RWPE2 (cell line): ENCODE measurements at places on chromosomes 5 and 9.

- no peak for DNase-seq
Observed at GRCh38 chr5:80744149-80744548, 89.4 kb upstream of the DHFR start.

- DNase-seq, result no peak
Observed at GRCh38 chr5:24539613-24540012, 105.2 kb downstream of the CDH10 start.

DNA sequence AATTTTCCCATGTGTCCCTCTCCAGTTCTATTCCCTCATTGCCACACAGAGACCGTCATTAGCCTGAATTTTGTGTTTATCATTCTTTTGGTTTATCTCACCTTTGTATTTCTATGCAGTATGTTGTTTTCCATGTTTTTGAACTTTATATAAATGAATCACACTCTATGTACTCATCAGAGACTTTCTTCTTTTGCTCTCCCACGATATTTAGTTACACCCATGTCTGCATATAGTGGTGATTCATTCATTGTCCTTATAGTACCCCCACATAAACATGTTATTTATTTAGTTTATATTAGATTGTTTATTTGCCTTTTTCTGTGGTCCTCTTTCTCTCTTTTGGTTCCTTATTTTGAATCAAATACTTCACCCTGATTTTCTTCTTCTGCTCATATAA is 199.7 kb downstream of the FSTL4 start:
- no peak for DNase-seq

DNA sequence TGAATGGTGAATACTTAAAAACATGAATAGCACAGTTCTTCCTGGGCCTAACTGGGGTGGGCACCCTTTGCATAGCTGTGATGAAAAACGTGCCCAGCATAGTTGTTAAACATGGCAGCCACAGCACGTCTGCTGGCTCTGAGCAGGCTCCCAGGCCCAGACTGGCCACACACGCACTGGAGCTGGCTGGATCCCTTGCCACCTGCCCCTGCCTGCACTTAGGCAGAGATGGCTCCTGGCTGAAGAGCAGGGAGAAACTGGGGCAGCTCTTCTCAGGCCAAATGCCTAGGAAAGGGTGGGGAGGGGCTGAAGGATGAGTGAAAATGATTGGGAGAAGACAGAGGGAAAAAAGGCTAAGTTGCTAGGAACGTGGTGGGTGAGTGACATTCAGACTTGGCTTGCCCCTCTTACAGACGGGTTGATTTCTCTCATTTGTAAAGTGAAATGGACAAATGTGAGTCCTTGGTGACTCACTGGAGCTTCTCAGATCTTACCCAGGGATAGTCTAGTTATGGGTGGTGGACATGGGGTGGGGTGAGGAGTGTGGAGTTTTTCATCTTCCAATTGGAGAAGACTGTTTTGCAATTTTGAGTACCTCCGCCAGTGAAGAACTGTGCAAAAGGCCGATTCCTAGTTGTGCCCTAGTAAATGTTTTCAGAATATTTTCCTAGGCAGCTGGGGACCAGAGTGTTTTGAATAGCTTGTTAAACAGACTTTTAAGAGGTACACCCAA is 42.4 kb downstream of the TRIO start:
- no peak for DNase-seq

DNA sequence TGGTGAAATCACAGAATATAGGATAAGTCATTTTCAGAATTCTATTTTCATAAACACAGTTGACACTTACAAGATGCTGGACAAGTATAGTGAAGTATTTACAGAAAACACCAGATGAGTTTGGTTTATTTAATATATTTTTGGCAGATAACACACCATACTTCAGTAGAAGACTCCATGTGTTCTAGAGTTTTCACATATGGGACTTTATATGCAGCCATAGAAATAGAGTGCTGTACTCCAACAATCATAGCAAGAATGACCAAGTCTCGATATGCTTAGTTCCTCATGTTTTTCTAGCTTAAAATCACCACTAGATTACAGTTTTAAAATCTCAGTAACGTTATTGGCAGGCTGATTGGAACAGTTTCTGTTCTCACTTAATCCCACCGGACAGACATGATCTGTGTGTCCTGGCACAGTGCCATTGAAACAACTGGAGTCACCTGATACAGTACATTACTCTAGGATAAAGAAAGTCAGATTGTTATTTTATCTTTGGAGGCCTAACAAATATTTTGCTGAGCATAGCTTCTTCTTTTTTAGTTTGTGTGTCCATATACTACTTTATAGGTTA is 45.8 kb upstream of the ERBIN start:
- DNase-seq, result no peak

DNA sequence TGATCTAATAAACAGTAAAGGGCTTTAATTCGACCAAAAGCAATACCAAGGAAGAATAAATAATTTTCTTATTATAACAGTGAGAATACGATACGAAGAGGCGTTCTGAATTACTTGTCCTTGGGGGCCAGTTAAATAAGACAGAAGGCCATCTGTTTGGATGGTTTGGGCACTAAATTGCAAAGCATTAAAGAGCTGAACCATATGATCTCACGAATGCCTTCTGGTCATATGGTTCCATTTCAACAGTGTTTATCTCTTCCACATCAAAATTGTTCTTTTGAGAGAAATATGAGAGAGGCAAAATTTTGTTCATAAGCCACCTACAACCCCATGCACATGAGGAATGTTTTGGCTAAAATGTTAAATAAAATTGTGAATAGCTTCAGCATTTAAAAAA is 605.4 kb downstream of the PTPRD start:
- no peak for DNase-seq

- no peak for DNase-seq
Observed at GRCh38 chr9:127711831-127712274, 3.6 kb downstream of the PTRH1 start.

DNA sequence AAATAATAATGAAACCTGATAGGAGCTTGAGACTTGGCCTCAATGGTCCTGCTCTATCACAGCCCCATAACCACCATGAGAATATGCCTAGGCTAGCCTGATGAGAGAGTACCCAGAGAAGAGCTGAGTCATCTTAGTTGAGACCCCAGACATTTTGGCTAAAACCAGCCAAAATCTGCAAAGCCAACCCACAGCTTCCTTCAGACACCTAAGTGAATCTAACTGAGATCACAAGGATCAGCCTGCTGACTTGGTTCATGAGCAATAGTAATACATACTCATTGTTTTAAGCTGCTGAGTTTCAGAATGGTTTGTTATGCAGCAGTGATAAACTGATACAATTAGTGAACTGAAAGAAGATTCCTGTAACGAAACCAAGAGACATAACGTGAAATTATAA is 473.7 kb upstream of the PTGER4 start:
- no peak for DNase-seq

GRCh38 chr5:44869928-44870327 is 61.2 kb downstream of the MRPS30 start:
- no peak for DNase-seq

DNA sequence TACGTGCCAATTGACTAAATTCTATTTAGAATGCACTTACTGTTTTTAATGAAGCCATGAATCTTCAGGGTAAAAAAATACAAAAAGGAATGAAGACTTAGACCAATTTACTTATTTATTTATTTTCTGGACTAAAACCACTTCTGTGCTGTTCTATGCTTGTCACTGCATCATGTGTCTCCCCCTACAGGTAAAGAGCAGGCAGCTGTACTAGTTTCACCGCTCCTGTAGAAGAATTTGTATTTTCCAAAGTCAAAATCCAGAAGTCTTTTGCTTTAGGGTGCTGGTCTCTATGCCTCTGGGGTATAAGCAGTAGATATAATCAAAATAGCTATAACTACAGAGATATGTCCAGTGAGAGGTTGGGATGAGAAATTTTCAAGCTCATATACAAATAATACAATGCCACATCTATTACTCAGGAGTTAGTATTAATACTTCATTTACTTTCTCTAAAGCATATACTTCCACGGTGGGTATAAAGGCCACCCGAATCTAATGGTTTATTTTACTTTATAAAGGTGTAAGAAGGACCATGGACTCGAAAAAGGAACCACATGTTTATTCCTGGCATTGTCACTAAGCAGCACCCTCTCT is 591.5 kb downstream of the RAB3C start:
- no peak for DNase-seq

DNA sequence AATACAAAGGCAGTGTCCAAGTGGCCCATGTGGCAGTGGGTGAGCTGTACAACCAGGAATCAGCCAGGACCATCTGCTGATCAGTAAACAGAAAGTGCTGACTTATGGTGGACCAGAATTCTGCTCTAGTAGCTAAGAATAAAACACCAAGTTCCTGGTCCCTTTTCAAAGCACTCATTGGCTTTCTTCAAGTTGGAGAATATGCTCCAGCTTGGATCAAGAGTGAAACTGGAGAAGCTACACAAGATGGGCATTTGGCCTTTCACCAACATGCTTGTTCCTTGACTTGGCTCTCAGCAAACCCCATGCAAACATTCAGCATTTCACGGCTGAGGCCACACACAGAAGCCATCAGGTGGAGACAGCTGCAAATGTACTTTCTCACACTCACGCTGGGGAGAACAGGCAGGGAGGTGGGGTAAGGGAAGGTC is 32.1 kb downstream of the MARCHF3 start:
- no peak for DNase-seq

GRCh38 chr5:139600336-139600949 is 39.3 kb downstream of the UBE2D2 start:
- no peak for DNase-seq

DNA sequence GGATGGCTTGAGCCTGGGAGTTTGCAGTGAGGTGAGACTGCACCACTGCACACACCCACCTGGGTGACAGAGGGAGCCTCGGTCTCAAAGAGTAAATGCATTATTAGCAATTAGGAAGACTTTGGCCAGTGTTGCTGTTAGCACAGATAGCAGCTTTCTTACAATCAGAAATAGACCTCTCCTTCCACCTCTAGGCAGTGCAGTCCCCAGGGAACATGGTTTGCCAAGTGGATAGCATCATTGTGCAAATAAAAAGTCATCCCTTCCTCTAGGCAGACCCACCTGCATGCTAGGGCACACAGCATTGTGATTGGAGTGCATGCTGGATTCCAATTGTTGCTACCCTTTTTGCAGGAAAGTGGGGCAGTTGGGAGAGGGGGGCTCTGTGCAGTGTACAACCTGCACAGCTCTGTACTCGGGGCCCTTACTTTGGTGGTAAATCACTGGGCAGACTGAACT is 77.9 kb upstream of the KLF9 start:
- DNase-seq, result no peak

GRCh38 chr9:130244548-130245165 is 20.9 kb upstream of the HMCN2 start:
- no peak for DNase-seq

GRCh38 chr5:59474324-59474723 is 419.2 kb downstream of the PDE4D start:
- no peak for DNase-seq

DNA sequence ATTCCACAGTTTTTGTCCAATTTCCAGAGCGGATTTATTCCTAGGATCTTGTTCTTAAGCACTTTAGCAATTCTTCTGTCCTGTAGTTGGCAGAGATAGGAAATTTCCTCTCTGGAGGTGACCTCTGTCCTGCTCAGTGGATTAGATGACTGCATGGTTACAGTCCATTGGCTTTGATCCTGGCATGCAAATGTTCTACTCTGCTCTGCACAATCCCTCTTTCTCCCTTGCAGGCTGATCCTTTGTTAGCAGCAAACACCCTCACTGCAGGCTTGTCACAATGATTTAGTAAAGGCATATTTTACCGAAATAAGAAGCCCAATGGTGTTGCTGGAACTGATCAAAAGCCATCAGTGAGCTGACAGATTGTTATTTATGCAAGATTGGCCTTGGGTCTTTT is 243.8 kb downstream of the COX7C start:
- DNase-seq, result no peak

DNA sequence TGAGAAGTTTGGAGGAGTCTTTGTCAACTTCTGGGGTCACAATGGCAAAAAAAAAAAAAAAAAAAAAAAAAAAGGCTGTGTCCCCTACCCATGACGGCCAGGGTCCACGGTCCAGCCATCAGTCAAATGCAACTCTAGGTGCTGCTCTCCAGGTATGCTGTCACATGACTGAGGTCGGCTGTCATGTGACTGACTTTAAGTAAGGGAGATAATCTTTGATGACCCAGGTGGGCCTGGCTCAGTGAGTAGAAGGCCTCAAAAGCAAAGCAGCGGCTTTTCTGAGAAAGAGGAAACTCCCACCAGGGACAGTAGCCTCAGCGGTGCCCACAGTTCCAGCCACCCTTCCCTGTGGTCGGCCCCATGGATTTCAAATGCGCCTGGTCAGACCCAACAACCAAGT is 117.7 kb downstream of the ROR2 start:
- DNase-seq, result no peak

DNA sequence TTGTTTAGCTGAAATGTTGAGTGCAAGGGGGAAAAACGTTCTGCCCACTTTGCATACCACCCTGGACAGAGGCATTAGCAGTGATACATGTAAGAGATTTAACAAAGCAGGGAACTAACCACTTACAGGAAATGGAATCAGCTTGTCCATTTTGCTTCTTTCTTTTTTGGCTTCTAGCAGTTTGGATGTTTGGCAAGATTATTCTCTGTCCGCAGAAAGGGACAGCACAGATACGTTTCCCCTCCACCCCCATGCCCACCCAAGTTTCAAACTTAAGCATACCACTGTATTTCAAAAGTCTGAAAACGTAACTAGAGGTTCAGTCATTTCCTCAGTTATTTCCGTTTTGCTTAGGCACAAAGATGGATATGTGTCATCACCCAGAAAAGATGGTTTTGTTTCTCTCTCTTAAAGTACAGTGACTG is 118.4 kb downstream of the GDNF start:
- DNase-seq, result no peak

DNA sequence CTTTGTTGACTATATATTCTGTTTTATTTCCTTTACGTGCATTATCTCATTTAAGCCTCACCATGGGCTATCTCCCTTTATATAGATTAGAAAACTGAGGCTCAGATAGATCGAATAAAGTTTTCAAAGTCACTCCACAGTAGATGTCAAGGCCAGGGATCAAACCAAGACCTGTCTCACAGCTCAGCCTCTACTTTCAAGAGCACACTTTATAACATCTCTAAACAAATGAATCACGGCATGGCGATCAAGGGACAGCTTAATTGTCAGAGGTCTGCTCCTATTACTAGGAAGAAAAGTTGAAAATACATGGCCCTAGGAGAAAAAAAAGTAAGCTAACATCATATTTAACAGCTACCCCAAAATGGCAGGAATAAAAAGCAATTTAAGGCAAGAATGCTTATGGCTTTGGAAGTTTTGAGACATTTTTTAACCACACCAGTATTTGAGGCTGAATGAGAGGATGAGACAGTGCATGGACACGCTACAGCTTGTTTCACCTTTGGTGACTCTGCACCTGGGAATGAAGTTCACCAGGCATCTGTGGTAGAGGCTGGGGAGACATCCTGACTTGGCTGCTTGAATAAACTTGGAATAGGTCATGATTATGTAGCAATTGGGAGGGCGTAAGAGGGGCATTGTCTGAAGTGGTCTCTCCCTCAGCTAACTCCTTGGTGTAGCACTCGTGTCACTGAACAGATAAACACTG is 486.8 kb upstream of the WWC1 start:
- DNase-seq, result peak; percentile 88

GRCh38 chr5:178113141-178113787 is at the start of gene N4BP3:
Gene N4BP3 (plus strand): TSS chr5:178113532. CDS start chr5:178119584, 6,052 bp downstream.
- DNase-seq, result no peak
